ENCODE measurements at places on chromosomes 2 and 18.

DNA sequence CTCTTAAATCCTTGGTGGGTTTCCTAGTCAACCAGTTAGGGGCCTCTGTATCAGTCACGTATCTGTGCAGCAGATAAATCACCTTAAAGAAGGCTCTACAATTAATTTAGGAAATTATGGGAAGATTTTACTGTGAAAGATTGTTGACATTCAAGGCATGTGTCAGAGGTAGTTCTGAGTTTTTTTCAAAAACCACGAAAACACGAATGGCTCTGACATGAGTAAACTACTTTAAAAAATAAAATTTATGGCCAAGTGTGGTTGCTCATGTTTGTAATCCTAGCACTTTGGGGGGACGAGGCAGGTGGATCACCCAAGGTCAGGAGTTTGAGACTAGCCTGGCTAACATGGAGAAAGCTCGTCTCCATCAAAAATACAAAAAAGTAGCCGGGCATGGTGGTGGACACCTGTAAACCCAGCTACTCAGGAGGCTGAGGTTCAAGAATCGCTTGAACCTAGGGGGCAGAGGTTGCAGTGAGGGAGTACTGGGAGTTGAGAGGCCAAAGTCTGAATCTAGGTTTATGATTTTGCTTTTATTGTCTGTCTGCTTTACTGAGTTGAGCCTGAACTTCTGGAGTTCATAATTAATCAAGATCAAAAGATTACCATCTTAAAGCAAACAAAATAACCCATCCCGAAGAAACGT is 77.1 kb downstream of the SPRED2 start:
- peak; percentile 28 for DNase-seq

DNA sequence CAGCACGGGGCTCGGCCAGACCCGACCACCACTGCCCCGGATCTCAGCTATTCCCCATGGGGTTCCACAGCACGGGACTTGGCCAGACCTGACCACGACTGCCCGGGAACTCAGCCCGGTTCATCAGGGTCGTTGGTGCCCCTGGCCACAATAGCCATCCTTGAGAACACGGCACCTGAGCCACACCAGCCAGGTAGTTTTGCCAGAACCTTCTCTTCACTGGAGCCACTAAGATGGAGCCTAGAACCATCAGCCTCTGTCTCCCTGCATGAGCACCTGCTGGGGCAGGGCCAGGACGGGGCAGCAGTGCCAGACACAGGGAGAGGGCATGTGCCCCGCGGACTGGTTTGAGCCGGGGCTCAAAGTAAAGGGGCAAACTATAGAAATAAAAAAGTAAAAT is 11.4 kb upstream of the KCNG2 start:
- no peak for DNase-seq

DNA sequence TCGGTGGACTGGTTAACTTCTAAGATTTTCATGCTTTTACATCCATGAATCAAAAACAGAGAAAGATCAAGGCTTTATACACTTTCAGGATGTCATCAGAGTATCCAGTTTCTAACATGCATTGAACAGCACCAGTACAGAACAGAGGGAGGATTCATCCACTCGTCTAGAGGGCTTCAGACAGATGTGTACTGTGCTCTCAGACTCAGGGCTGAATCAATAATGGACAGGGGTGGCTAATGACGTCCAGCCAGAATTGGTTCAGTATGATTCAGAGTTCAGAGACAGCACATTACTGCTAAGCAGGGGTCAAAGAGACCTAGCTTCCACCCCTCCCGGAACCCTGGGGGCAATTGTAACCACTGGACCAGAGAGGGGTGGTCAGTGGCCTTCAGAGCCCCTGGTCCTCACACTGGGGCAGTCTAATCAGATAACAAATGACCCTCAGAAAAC is 37.3 kb downstream of the RNU4ATAC start:
- DNase-seq, result no peak

DNA sequence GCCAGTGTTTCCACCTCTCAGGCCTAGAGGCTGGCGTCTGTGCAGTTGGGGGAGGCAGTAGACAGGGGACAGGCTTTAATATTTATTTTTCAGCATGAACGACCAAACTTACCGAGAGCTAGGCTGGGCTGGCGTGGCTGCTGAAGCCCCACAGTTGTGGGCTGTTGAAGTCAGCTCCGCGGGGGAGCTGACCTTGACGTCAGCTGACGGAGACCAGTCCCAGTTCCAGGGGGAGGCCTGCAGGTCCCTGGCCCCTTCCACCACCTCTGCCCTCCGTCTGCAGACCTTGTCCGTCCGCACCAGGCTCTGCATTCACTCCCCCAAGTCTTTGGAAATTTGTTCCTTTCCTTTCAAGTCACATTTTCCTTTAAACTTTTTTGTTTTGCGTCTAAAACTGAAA is 33.4 kb upstream of the TUBA3E start:
- DNase-seq, result no peak

DNA sequence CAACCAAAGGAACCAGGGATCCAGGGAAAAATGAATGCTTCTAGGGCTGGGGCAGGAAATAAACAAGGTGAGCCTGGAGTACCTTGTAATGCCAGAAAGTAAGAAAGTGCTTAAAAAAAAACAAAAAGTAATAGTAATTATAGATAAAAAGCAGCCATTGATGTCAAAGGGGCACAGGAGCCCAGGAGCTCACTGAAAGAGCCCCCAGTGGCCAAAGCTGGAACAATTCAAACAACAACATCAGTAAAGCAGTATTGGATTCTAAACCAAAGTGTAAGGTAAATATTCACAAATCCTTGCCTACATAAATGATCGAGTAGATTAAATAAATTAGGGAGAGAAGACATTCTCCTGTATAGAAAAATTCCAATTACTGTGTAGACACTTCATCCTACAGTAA is 114.3 kb upstream of the ARL4C start:
- DNase-seq, result no peak

GRCh38 chr2:213161759-213162515 is 10.5 kb upstream of the IKZF2 start:
- DNase-seq, result peak; percentile 52

GRCh38 chr18:42187611-42188380 is 232.8 kb downstream of the PIK3C3 start:
- DNase-seq, result peak; percentile 30

- DNase-seq, result no peak
These were observed 4.3 kb downstream of the GPR17 start for GRCh38 chr2:127650041-127650784.

- no peak for DNase-seq
These were observed 137.6 kb upstream of the ALPP start for GRCh38 chr2:232240906-232241305.

GRCh38 chr2:26422947-26423629 is 21.4 kb downstream of the DRC1 start:
- DNase-seq, result no peak

- DNase-seq, result peak; percentile 89
These were observed 321.4 kb downstream of the IRS1 start for GRCh38 chr2:226478109-226478809.

GRCh38 chr2:59428940-59429339 is 1124.5 kb downstream of the BCL11A start:
- no peak for DNase-seq

DNA sequence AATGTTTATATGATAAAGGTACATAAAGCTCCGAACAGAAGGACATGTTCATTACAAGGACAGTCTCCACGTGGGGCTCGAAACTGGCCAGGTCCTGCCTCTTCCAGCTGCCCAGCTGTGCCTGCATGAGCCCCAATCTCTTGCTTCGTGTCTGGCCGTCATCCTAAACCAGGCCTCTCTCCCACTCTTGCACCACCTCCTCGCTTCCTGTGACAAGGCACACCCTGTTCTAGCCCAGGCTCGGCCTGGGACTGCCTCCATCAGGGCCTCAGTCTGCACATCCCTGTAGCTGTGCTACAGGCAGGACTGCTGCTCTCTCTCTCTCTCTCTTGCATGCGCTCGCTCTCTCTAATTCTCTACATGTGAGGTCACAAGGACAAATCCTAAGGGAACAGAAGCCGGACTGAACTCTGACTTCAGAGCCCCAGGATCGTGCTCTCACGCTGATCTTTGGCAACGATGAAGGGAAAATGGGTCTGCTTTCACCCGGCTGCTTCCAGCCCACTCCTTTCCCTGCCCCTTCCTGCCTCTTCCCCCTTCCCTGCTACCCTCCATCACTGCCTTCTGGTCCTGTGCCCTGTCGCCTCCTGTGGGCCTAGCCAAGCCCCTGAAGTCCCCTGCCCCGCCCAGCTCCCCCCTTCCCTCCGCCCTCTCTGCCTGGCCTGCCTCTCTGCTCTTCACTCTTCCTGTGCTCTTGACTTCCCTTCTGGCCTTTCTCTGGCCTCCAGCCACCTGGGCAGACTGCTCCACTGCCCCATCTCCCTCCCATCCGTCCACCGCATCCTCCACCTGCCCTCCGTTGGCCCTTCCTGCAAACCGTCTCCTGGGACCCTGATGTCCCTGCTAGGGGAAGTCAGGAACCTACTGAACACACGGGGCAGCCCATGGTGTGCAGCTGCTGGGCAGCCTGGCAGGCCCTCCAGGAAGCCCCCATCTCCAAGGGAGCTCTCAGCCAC is 7.8 kb upstream of the GPR55 start:
- peak; percentile 60 for DNase-seq

DNA sequence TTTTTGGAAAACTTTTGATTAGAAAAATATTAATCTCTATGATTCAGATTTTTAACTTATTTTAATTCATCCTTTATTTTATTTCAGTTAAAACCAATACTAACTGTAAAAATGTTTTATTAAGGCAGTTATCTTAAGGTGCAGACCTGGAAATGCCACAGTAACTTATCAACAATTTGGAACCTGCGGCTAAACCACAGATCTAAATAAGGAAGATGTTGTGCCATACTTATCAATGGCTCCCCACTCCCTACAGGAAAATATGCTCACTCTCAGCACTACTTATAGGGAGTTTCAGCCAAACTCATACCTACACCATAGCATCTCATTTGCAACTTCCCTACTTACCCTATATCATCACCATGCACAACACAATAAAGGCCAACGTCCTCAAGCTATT is 226.9 kb upstream of the KYNU start:
- no peak for DNase-seq

GRCh38 chr2:33081691-33082090 is 134.9 kb downstream of the LTBP1 start:
- no peak for DNase-seq

- no peak for DNase-seq
These were observed 190.1 kb downstream of the EPHA4 start for GRCh38 chr2:221381928-221382488.

- no peak for DNase-seq
These were observed 150.1 kb downstream of the THADA start for GRCh38 chr2:43445781-43446180.

- peak; percentile 89 for DNase-seq
These were observed 67.9 kb upstream of the GLS start for GRCh38 chr2:190812506-190813294.

DNA sequence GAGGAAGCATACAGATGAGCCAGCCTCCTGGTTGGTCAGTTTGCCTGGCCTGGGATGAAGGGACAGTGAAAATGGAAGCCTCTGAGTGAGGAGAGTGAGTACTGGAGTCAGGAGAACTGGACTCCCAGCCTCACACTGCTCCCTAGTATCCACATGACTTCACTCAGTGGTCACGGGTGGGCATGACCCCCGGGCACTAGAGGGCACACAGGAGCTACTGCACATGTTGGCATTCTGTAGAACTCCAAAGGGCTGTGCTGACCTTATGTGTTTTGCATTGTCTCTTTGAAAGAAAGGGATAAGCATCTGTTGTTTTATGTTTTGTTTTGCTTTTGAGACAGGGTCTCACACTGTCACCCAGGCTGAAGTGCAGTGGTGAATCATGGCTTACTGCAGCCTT is 23.7 kb downstream of the NCAPH start:
- DNase-seq, result no peak

GRCh38 chr2:122635686-122636085 is 880.2 kb downstream of the TSN start:
- peak; percentile 3 for DNase-seq

GRCh38 chr2:71609441-71609840 is 156.1 kb downstream of the DYSF start:
- DNase-seq, result peak; percentile 39

GRCh38 chr2:165601928-165602521 is 132.5 kb downstream of the CSRNP3 start:
- peak; percentile 14 for DNase-seq

- DNase-seq, result no peak
These were observed 15.3 kb downstream of the WNT10A start for GRCh38 chr2:218895759-218896500.

- DNase-seq, result peak; percentile 61
These were observed 11.3 kb downstream of the SLC14A2 start for GRCh38 chr18:45626330-45627203.

DNA sequence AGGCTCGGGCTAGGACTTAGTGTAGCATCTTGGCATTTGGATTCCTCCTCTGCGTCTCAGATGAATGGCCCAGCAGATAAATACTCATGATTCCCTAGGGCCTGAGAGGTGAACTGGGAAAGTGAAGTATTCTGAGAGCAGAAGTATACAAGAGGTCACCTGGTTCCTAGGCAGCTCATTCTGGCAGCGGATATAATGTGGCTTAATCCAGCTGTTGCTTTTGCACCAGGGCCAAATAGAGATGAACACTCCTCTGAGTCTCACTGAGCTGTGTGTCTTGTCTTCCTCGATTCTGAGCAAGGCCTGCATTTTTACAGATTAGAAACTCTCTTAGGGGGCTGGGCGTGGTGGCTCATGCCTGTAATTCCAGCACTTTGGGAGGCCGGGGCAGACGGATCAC is 196.1 kb downstream of the SLC4A3 start:
- no peak for DNase-seq

DNA sequence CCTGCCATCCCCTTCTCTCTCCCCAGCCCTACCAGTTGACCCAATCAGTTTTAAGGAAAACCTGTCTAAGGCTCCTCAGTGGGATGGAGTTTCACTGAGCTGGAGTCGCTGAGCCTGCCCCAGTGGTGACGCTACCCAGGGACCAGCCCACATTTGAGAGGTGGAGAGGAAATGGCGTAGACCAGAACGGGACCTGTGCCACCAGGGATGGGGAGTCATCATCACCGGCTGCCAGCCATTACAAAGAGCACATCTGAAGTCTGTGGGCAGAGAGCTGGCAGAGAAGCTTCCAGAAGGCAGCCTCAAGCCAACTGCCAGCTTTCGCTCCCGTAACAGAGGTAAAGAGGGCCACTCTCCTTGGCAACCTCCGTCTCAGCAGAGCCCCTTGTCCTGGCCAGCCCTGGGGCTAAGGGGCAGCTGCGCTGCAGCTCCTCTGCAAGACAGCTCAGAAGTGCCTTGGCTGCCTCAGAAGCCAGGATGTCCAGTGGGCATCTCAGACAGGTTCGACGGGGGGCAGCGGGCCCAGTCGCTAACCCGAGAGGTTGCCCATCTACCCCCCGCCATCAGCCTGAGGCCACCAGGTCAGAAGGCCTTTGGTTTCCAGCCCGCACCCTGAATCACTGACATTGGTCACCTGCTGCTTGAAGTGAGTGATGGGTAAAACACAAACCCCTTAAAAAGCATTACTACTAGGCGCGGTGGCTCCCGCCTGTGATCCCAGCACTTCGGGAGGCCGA is 15.4 kb downstream of the SDC1 start:
- no peak for DNase-seq

DNA sequence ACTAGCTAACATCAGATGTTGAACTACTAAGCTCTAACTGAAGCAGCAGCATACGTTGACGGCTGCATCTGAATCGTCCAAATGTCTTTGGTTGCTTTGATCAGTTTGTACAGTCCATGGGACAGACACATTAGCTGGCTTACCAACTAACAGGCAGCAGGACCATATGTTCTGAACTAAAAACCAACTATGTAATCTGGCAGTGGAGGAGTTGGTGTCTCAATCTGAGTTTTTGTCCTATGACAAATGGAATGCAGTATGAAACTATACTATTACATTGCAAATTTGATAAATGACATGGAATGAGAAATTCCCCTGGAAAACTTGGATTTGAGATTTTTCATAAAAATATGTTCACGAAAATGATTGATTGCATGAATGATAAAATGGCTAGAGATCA is 79.5 kb downstream of the EPHA4 start:
- DNase-seq, result peak; percentile 84

Measured in AG10803 (cell line).